Lower leg skin (tissue), 4 donors: ENCODE measurements at places on chromosomes 12 and 14. TPM values are rescaled to one million over a fixed set of nuclear protein-coding genes. Genes with fewer than 3 reads are reported as not detected.

The KRT72 gene
- 2.5 TPM for total RNA-seq

The PTPRR gene
- not detected for total RNA-seq

The TAS2R43 gene
- 1.5 TPM for total RNA-seq

The AICDA gene
- total RNA-seq: not detected

The LRRC43 gene
- total RNA-seq: not detected

The FOXN4 gene
- 0.10 TPM for total RNA-seq

The ENDOU gene
- 30.5 TPM for total RNA-seq

The ZCCHC8 gene
- 22.7 TPM for total RNA-seq

The C14orf132 gene
- 19.3 TPM for total RNA-seq

The PDE3A gene
- total RNA-seq: 1.5 TPM

The CD69 gene
- total RNA-seq: 4.0 TPM

The CLEC7A gene
- 4.8 TPM for total RNA-seq
